ENCODE measurements at places on chromosomes 6 and 20.

DNA sequence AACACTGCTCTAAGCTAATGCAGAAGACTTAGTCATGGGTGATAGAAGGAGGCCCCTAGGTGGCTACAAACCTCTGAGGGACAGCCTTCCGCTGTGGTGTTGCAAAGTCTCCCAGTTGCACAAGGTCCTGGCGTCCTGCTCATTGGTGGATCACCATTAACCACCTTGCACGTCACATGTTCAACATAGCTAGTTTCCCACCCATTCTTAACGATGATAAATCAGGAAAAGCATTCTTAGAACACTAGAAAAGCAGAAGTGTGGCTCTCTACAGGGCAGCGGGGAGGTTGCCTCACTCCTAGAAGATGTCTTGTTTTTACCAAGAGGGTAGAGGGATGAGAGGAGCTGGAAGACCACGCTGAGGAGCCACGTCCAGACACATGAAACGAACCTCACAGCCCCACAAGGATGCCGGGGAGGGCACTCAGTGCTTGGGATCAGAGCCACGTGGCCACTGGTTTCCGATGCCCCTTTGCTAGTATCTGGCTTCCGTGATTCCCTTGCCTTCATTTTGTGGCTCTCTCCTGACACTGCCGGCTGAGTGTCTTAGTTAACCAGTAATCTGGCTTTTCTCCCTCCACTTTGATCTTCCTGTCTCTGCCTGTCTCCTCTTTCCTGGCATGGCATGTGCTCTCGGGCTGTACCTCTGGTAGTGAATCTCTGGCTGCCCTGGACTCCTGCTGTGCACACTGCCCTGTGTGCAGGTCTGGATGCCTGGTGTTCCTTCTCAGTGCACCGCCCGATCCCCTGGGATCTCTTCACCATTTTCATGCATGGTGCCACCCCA, 91.4 kb upstream of the NEDD9 start:
- DNase-seq, result no peak

GRCh38 chr6:144286503-144287393, 1.6 kb downstream of the UTRN start:
- no peak for DNase-seq

DNA sequence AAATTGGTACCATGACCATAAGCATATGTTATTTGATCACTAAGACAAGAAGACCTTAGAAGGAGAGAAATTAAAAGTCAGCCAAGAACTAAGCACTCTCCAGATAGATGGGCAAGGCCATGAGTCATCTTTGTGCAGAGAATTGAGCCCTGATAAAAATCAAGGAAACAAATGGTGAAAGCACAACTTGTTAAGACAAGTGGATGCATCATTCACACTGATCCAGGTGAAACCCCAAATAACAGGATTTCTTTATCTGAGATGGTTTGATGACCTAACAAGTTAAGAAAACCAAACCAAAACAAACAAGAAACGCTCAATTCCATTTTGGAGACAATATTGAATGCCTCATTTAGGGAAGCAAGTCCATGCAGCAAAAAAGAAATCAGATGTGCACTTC, 121.6 kb downstream of the ADAT2 start:
- no peak for DNase-seq

DNA sequence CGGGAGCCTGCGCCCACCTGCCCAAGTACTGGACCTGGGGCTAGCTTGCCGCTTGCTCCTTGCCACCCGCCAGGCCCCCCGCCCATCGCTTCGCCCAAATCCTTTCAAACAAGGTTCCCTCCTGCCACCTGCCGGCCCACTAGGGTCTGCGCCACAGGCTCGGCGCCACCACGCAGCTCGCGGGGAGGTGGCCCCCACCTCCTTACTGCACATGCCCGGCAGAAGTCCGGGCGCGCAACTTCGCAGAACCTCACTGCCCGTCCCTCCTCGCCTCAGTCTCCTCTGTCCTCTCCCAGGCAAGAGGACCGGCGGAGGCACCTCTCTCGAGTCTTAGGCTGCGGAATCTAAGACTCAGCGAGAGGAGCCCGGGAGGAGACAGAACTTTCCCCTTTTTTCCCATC, 11.2 kb downstream of the GNAS-AS1 start:
- no peak for DNase-seq

DNA sequence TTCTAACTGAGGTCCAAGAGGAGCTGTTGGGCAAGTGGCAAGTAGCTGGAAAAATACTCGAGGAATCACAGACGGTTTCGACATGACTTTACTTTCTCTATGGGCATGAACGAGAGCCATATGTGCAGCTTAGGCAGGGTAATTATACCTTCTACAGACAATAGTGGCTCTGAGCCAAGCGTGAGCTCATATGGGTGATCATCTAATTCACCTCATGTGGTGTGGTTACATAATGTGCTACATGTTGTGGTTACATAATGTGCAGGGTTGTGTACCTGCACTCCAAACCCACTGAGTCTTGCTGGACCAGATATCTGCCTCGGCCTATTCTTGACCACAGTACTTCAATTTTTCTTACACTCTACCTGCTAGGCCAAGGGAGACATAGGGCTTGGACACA, 771.7 kb upstream of the EYS start:
- DNase-seq, result no peak

DNA sequence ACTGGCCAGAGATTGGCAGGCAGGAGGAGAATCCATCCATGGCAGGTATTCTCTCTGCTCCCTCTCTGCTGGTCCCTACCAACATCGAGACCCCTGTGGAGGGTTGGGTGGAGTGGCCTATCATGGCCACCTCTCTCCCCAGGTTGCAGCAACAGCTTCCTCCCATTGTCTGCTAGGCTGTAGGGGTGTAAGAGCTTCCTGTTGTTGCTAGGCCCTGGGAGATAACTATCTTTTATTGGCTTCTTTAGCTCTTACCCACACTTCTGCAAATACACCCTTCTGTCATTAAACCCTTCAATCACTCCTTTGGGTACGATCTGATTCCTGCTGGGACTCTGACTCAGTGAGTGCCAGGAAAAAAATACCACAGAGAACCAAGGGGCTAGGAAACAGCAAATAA, 66.6 kb upstream of the FAM184A start:
- no peak for DNase-seq

- DNase-seq, result no peak
These were observed 18.1 kb downstream of the DNMT3B start for GRCh38 chr20:32780278-32780677.

DNA sequence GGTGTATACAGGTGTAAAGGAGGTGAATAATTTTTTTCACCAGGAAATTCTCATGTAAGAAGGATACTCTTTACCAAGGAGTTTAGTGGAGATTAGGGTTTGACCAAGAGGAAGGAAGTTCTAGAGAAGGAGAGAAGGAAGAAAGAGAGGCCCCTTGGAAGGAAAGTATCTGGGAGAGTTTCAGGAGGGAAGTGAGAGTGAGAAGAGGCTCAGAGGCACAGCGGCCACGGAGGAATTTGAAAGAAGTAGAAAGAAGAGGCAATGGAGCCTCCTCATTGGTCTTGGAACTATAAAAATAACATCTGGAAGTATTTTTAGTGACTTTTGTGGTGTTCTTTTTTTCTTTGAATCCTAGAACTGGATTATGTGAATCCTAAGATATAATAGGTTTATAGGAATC, 50.8 kb upstream of the MCUR1 start:
- DNase-seq, result no peak
